Bone marrow (tissue), 2 donors: ENCODE measurements at places on chromosomes 1 and 21.

- DNase-seq = no peak
These were observed 23.1 kb upstream of the SLC22A15 start for GRCh38 chr1:115953180-115953579.

GRCh38 chr1:18890706-18891425 is 11.5 kb downstream of the ALDH4A1 start:
- no peak for DNase-seq

DNA sequence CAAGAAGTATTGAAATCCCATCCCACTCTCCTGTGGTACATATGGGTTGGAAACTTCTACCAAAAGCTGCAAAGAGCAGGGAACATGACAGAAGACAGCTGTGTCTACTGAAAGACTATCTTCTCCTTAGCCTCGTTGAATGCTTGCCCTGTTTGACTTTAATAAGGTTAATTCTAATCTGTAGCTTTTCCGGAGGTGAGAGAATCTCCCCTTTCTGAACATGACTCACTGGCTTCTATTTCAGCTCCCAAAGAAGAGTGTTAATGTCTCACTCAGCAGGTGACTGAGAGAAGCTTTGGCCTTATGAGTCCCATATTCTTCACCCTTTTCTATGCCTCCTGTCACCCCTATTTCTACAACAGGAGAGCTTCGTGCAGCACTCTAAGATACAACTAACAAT is 88.3 kb downstream of the HHIPL2 start:
- no peak for DNase-seq

DNA sequence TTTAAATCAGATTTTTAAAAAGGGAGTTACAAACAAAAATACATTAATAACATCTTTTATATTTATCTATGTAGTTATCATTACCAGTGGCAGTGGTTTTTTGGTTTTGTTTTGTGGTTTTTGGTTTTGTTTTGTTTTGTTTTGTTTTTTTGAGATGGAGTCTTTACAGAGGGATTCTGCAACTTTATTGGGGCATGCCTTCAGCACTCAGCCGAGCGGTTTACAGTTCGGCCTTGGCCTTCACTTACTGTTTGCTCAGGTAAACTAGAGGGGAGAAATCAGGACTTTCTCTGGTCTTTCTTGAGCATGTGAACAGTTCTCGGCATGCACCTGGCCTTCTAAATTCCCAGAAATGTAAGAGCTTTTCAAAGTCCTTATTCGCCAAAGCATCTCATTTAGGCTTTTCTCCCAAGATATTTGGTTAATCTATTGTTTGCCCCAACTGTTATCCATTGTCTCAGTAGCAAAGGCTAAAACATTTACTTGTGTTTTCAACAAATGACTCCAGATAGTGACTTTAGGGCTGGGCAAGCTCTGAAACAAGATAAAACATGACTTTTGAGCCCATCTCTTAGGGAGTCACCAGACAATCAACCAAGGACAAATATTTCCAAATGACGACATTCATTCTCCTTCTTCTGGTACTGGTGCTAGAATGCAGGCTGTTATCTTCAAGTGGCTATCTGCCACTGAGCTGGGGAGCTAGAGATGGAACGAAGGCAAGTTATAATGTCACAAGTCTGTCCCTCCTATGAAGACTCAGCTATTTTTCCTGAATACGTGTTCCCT is 48.4 kb upstream of the ADORA3 start:
- DNase-seq = no peak

DNA sequence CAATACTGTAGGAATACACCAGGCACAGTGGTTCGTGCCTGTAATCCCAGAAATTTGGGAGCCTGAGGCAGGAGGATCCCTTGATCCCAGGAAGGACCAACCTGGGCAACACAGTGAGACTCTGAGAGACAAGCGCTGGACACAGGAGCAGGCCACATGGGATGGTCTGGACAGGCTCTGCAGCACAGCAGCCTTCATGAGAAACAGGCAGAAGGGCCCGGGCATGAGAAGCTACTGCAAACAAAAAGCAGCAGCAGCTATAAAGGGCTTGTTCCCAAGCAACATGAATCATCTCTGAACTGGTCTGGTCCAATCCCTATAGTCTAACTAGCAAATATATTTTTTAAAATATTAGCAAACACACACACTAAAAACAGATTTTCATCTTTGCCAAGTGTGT is 35.5 kb upstream of the SLAMF9 start:
- DNase-seq = no peak

- DNase-seq = no peak
These were observed 76.0 kb downstream of the GFI1 start for GRCh38 chr1:92410706-92411105.

DNA sequence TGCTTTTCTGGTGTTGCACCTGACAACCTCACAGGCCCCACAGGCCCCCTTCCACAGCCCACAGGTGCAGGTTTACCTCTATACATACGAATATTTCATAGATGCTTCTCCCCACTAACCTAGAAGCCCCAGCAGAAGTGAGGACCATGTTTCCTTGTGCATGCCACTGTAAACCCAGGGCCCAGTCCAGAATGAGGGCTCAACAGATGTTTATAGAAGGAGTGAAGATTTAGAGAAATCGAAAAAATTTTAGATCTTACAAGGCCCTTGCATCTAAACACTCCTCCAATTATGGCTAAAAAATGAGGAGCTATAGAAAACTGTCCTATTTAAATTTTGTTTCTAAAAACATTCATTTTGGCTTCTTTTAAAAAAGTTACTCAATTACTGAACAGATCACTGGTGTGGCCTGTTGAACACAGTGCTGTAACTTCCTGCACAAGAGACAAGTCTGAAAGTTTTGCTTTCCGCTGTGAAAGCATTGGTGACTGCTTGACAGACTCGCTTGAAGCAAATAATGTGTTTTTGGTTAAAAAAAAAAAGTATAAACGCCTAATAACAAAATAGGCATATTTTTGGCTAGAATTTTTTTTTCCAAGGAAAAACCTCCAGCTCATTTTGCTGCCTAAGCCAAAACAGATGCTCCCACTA is 1.2 kb downstream of the ABCB10 start:
- DNase-seq = no peak

- no peak for DNase-seq
These were observed 57.1 kb upstream of the RPL11 start for GRCh38 chr1:23634518-23634839.

DNA sequence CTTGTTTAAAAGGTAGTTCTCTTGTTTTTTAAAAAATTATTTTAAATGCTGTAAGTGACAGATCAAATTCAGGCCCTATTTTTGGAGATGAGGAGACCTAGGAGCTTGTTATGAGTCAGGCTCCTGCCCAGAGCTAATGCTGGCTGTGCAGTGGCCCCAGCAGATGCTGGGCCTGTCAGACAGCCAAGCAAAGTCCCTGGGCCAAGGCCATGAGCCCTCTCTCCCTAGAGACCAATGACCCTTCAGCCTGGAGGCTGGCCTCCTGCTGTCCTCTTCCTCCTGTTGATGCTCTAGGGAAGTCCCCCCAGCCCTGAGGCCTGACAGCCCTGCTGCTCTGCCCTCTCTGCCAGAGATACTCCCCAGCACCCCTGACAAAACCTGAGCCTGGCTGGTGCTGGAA is 128.1 kb upstream of the CTTNBP2NL start:
- DNase-seq = no peak

- no peak for DNase-seq
These were observed 36.7 kb upstream of the FAM163A start for GRCh38 chr1:179706339-179706941.

DNA sequence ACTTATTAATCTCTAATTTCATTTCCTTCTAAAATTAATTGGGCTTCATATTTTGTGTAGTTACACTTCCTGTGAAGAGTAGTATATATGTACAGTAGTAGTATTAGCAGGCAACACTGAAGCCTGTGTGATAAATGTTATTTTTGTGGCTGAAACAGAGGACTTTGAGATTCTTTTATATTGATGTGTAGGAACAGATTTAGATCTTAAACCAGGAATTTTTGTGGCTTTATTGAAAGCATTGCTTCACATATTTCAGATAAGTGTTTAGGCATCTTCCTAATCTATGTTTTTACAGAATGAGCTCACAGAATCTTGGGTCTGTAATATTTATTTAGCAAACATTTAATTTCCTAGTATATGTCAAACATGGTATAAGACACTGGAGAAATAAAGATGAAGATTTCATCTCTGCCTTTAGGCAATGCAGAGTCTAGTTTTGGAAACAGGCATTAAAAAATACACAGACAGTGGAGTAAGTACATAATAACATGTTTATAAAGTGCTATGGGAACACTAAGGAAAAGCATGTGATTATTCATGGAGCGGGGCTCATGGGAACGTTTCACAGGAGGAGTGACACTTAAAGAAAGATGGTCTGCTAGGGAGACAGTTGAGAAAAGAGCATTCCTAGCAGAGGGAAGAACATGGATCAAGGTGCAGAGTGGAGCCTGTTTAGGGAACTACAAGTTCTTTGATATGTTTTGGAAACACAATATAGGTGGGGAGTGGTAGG is 52.7 kb downstream of the MIGA1 start:
- no peak for DNase-seq

DNA sequence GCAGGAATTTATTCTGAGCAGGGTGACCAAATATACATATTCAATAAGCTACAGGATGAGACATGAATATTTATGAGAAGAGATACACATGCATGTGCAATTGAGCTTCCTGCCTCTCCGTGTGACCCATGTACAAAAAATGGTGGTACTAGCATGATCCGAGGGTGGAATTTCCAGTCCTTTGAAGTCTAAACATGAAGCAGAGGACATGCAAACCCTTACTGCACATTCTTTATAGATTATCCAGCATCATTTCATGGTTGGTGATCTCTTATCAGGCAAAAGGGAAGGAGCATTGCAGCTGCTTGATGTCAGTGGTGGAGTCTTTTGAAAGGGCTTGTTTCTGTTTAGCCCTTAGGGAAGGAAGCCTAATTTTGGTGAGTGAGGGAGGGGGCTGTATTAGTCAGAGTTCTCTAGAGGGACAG is 448.6 kb downstream of the SETD4 start:
- DNase-seq = peak; percentile 71

DNA sequence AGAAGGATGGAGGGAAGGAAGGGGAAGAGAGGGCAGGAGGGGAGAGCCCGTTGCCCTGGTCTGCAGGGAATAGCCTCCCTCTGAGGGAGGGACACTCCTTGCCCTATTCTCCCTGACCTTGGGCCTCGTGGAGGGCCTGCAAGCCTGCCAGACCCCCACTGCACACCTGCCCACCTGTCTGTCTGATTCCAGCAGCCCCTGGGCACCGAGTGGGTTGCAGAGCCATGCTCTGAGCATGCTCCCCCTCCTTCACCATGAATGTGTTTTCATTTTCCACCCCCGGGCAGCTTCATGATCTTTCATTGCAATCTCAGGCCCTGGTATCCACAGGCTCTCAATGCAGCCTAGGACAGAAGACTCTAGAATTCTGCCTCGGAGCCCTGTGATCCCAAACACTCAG is 5.1 kb upstream of the NPHP4 start:
- DNase-seq = no peak

GRCh38 chr1:211132721-211133392 is 1.1 kb downstream of the KCNH1 start:
- DNase-seq = no peak

- no peak for DNase-seq
These were observed 61.7 kb upstream of the PUM1 start for GRCh38 chr1:31127266-31127665.

DNA sequence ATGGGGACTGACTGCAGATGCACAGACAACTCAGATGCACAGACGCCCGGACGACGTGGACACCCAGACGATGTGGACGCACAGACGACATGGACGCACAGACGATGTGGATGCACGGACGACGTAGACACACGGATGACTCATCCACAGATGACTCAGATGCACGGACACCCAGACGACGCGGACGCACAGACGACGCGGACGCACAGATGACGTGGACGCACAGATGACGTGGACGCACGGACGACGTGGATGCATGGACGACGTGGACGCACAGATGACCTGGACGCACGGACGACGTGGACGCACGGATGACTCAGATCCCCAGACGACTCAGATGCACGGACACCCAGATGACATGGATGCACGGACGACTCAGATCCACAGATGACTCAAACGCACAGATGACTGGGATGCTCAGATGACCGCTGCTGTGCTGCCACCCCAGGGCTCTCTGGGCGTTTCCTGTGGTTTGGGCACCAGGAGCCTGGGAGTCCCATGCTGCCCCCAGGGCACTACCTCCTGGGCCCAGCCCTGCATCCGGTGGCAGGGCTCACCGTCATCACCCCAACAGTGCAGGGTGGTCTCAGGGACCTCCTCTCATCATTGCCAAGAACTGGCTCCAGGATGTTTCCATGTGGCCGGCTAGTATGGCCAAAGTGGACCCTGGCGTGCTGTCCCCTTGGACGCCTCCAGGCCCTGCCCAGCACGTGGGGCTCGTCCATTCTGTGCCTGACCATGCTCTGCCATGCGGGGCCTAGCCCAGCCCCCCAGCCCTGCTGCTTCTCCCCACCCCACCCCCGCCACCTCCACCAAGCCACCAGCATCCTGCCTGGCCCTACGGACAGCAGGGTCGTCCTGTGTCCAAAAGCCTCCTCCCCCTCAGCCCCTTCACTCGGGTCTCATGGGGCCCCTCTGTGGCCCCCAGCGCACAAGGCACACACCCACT is 14.0 kb downstream of the FAAP20 start:
- DNase-seq = no peak

DNA sequence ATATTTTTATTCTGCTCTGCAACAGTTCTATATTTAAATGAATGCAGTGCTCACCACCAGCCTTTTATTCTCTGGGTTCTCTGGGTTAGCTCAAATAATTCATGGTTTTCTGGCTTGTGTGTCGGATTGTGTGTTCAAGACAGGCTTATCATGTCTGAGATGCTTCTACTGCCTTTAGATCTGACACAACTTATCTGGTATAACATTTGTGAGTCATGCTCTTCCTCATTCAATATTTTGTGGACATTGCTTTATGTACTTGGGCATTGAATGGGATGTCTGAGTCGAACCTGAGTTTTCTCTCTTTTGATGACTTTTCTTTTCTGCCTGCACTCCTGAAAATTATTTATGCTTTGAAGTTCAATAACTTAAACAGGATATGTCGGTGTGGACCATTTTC is 17.6 kb upstream of the PKP1 start:
- no peak for DNase-seq

GRCh38 chr1:85692730-85693314 is 15.4 kb downstream of the ZNHIT6 start:
- DNase-seq = no peak

GRCh38 chr1:98781906-98782305 is 120.4 kb downstream of the SNX7 start:
- DNase-seq = no peak

GRCh38 chr1:197140121-197140520 is 6.3 kb downstream of the ASPM start:
- DNase-seq = no peak
